ENCODE measurements at places on chromosomes 7 and 10.

GRCh38 chr7:6451224-6451705 is 3.5 kb upstream of the DAGLB start:
- no peak for DNase-seq

DNA sequence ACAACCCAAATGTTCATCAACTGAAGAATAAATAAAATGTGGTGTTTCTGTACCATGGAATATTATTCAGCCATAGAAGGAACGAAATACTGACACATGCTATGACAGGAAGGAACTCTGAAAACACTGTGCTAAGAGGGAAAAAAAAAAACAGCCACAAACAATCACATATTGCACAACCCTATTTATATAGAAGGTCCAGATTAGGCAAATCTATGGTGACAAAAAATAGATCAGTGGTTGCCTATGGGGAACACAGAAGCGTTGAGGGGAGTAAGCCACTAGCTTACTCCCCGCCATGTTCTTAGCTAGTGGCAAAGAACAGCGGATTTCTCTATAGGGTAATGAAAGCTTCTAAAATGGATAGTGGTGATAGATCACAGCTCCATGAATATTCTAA is 198.4 kb downstream of the TPST1 start:
- no peak for DNase-seq

GRCh38 chr10:130992802-130993523 is 318.6 kb downstream of the TCERG1L start:
- no peak for DNase-seq

DNA sequence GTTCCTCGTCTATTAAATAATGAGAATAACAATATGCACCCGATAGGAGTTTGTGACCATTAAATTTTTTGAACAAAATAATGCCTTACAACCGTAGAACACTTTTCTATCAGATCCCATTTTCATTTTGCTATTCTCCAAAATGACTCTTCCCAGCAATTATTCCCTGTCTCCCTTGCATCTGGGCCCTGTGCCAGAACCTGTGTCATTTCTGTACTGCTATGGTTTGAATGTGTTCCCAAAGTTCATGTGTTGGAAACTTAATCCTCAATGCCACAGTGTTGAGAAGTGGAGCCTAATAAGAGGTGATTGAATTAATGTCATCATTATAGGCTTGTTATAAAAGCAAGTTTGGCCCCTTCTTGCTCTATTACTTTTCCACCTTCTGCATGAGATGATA is 33.2 kb upstream of the SMNDC1 start:
- no peak for DNase-seq

DNA sequence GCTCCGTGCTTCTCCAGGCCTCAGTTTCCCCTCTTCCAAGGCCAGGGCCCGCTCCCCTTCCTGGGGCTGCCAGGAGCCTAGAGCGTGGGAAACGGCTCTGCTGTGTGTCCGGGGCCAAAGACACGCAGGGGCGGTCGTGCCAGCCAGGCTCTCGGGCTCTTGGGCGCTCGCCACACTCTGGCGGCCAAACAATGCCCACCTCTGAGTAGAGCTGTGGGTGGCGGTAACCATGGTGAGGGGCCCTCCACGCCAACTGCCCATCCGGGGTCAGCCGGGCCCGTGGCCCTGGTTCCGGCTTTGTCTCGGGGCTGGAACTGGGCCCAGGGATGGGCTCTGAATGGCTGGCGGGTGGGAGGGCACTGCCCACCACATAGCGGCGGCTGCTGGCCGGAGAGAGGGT is 16.0 kb downstream of the GRIFIN start:
- DNase-seq, result no peak

All from breast epithelium (tissue), 4 donors.